ENCODE measurements at places on chromosomes 7 and 10.

- DNase-seq: no peak
These were observed 20.4 kb downstream of the ZAN start for GRCh38 chr7:100753750-100754149.

DNA sequence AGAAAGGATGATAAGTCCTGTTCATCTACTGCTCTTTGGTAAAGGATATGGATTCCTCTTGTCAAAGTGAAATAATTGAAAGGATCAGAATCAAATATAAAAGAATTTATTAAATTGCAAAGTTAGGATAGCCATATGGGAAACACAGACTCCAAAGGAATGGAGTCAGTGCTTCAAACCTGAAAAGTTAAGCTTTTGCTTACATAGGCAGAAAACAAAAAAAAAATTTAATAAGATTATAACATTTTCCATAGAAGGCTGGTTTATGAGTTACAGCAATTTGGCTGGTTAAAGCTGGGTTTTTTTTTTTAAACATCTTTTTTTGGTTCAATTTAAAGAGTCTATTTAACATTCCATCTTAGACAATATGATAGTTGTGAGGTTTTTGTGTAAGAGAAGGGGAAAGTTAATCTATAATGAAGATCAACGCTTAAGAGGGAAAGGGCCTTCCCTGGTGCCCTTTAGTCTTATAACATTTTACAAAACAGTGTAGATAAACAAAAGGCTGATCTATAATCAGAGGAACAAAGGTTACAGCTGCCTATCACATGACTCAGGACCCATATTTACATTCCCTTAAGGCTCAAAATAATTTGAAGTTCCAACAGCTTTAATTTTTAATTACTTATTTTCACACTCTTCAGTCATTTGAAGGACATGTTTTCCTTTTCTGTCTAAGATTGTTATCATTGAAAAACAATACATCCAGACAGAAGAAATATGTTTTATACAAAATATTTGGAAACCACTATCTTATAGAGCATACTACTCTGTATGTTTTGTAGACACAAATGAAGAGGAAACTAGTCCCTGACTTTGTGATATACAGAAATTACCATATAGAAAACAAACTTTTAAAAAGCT lies 234.3 kb upstream of the MBL2 start:
- no peak for DNase-seq

DNA sequence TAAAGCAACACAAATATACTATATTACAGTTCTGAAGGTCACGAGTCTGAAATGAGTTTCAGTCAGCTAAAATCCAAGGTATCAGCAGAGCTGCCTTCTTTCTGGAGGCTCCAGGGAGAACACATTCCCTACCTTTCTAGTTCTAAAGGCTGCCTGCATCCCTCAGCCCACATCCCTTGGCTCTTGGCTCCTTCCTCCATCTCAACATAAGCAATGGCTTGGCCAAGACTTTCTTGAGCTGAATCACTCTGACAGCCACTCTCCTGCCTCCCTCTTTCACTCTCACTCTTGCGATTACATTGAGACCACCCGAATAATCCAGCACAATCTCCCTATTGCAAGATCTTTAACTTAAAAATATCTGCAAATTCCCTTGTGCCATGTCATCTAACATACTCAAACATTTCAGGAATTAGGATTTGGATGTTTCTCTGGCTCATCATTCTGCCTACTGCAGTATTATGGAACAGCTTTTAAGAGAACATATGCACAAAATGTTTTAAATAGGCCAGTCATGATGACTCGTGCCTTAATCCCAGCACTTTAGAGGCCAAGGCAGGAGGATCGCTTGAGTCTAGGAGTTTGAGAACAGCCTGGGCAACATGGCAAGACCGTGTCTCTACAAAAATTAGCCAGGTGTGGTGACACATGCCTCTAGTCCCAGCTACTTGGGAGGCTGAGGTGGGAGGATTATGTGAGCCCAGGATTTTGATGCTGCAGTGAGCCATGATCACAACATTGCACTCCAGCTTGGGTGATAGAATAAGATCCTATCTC lies 144.2 kb upstream of the VSTM2A start:
- DNase-seq: no peak

GRCh38 chr10:33067917-33068316 lies 109.9 kb upstream of the ITGB1 start:
- no peak for DNase-seq

GRCh38 chr7:132187869-132188789 lies 388.1 kb downstream of the PLXNA4 start:
- no peak for DNase-seq

DNA sequence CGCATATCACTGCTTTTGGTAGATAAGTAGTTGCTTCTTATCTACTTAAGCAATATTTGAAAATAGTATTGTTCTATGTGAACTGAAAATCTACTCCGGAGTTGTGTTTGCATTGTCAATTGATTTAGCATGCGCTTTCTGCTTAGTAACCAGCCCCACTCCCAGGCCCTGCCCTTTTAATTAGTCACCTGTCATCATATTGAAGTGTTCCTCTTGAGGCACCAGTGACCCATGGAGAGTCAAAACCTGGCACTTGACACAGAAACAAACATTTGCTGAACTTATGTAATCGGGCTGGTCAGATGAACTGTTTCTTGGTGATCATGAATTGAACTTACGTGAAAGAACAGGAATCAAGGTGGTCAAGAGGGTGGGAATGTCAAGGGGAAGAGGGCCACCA lies 27.8 kb upstream of the CDHR3 start:
- DNase-seq: no peak

GRCh38 chr10:24952707-24953645 lies 570 bp upstream of the PRTFDC1 start:
- DNase-seq: peak; percentile 25

- no peak for DNase-seq
These were observed 167.9 kb downstream of the CPEB3 start for GRCh38 chr10:92122941-92123450.

DNA sequence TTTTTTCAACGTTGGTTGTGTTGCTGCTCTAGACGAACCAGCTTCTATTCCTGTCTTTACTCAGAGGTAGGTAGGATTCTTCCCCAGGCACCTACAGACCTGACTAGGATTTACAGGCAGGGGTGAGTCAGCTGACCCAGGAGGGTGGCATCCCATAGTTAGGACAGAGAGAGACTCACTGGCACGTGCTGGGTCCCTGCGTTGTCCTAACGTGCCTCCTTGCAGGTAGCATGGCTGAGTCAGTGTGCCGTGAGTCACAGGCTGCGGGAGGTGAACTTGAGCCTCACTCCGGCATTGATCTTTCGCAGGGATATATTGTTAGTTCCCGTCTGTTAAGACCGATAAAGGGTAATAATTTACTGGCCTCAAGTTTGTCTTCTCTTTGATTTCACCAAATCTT lies 96.5 kb downstream of the PFKFB3 start:
- DNase-seq: no peak

- DNase-seq: no peak
These were observed 299.4 kb downstream of the TCERG1L start for GRCh38 chr10:131011936-131012640.

- DNase-seq: no peak
These were observed 120.0 kb upstream of the EGFR start for GRCh38 chr7:54898659-54899340.

- no peak for DNase-seq
These were observed 117.5 kb upstream of the HGF start for GRCh38 chr7:81887098-81888090.

DNA sequence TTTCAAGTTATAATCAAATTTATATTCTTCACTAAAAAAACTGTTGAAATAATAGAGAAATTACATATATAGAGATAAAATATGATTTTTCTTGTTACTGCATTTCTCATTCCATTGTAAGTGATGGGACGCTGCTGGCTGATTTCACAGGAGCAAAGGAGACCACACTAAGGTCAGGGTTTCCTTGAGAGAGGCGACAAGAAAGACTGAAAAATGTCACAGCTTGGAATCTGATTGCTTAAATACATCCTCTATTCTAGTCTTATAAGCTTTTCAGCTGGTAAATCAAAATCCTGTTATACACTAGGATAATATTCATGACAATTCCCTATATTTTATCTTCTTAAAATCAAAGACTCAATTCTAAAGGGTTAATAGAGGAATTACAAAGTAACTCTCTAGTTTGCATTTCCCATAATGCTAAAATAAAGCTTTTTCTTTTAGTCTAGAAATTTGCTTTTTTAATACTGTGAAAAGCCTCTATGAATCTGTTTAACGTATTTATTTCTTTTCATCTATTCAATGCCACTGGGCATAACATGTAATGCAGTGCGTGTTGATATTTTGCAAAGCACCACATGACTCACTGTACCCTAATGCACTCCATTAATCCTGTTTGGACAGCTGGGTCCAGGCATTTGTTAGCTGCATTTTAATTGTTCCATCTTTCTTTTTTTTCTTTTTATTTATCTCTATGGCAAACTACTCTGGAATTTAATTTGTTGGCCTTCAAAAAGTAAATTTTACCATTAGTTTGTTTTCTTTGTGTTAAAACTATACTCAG lies 81.7 kb downstream of the RNF32 start:
- no peak for DNase-seq

DNA sequence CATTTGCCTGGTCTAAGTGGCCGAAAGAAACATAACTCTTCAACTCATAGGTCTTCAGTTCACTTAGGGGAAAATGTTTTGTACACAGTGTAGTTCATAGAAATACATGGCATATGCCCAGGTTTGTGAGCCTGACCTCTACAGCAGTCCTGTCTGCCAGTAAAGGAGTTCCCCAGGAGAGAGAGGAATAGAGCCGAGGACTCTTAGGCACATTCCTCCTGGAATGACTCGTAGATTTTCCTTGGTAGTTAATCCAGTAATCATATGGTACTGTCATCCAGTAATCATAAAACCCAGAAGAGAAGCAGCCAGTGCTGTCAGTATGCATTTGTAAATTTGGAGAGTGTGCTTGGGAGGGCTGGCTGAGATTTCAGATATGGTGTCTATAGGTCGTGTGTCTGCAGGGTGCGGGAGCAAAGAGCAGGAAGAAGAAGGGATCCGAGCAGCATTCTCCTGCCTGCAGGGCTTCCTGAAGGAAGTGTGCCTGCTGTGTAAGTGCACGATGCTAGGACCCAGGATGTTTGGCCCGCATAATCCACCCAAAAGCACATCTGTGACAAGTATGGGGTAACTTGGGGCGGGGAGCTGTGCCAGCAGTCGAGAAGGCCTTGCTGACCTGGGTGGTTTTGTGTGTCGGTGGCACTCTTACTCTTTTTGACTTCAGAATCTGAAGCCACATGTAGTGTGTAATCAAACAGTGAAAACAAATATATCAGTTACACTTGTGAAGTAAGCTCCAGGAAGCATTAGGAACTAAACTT lies 13.9 kb downstream of the EIF4H start:
- no peak for DNase-seq

GRCh38 chr7:47635091-47636080 lies 53.5 kb upstream of the TNS3 start:
- no peak for DNase-seq

DNA sequence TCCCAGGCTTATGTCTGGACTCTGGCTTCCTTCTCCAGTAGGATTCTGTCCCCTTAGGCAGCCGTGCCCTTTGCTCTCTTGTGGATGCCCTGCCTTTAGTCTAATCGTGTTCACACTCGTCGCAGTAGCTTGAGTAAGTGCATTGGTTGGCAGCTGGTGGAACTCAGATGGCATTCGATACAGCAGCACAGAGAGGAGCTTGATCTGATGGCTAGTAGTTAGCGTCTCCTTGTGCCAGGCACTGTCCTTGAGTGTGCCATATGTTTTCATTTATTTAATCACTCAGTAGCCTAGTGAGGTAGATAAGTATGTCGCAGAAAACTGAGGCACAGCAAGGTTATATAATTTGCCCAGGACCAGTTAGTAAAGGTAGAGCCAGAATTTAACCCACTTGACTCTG lies 18.2 kb upstream of the PARP12 start:
- no peak for DNase-seq

GRCh38 chr7:87506246-87507180 lies 31.0 kb upstream of the ABCB4 start:
- DNase-seq: no peak

GRCh38 chr10:49568235-49568634 lies 29.3 kb upstream of the ERCC6 start:
- no peak for DNase-seq

DNA sequence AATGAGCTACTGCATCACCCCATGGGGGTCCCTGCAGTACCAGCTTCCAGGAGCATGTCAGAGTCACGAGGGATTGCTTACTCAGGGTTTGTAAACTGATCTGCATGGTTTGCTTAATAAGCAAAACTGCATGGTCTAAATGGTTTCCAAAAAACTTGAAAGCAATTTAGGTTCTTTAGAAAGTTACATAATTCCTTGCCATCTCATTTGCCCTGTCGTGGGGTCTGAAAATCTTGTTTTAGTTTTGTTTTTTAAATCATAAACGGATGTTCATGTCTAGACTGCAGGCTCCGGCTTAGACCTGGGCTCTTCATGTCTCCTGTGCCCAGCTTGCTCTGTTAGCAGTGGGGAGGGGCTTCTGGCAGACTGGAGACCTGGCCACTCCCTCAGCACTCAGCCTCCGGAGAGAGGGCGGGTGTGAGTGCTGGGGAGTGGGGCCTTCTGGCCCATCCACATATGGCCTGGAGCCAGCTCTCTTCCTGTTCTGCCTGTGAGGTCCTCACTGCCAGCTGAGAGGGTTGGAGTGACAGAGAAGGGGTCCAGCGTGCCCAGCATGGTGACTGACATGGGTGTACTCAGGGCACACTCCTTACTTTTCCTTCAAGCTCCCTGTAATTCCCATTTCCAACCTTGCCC lies 17.5 kb downstream of the PRF1 start:
- DNase-seq: no peak

GRCh38 chr10:76122056-76122455 lies 690.6 kb downstream of the LRMDA start:
- no peak for DNase-seq

DNA sequence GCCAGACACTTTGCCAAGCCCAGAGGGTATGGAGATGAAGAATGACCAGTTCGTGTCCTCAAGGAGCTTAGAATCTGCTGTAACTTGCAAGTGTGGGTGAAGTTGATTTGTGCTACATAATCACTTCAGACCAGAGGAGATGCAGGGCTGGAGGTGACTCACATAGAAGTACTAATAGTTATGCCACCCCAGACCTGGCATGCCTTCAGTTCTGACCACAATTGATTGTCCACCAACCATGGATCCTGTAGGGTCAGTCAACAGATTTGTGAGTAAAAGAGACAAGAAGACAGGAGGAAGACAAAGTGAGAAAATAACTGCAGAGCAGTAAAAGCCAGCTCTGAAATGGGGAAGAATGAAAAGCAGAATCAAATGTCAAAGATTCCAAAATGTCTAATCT lies 51.2 kb upstream of the BMPER start:
- DNase-seq: no peak

DNA sequence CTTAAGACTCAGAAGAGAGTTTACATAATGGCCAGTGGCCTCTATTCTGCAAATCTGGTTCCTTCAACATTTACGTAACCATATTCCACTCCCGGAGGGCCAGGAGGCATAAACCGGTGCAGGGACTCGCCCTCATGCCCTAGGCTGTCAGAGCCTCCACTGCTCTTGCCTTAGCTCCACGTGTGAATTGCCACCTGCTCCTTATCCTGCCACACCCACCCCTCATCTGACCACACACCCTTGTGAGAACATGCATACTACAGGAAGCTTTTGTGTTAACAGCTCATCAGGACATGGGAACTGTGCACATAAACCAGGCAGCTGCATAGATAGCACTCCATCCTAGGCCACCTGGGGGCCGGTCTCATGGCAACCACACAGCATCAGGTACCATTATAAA lies 146.7 kb upstream of the PFKP start:
- DNase-seq: no peak

GRCh38 chr10:122252805-122253204 lies 18.3 kb upstream of the BTBD16 start:
- DNase-seq: no peak
